ENCODE measurements at places on chromosomes 11 and 22.

GRCh38 chr22:39785232-39785631 lies 108.3 kb downstream of the ENTHD1 start:
- no peak overlapping the region for H3K27ac ChIP-seq
- H3K36me3 ChIP-seq = no peaks in the 10 kb centered on the region
- no peak overlapping the region for H3K4me3 ChIP-seq
- DNase-seq = no peak
- no peaks in the 10 kb centered on the region for H3K27me3 ChIP-seq
- H3K4me1 ChIP-seq = no peaks in the 10 kb centered on the region

DNA sequence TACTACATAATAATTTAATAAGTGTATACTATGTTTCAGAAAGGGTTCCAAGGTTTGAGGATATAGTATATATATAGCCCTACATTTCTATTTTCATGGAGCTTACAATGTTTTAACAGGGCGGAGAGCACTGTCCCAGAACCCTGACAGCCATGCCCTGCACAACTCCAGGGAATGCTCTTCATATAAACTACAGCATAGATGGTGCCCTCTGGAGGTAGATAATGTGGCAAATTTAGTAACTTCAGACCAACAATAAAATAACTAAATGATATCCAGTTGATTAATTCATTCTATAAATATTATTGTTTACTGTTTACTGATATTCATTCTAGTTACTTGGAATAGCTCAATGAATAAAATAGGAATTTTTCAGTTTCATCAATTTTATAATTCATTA lies 693.7 kb upstream of the CCDC179 start:
- no peaks in the 10 kb centered on the region for H3K36me3 ChIP-seq
- H3K4me1 ChIP-seq = no peaks in the 10 kb centered on the region
- H3K4me3 ChIP-seq = no peak overlapping the region
- H3K27me3 ChIP-seq = no peaks in the 10 kb centered on the region

DNA sequence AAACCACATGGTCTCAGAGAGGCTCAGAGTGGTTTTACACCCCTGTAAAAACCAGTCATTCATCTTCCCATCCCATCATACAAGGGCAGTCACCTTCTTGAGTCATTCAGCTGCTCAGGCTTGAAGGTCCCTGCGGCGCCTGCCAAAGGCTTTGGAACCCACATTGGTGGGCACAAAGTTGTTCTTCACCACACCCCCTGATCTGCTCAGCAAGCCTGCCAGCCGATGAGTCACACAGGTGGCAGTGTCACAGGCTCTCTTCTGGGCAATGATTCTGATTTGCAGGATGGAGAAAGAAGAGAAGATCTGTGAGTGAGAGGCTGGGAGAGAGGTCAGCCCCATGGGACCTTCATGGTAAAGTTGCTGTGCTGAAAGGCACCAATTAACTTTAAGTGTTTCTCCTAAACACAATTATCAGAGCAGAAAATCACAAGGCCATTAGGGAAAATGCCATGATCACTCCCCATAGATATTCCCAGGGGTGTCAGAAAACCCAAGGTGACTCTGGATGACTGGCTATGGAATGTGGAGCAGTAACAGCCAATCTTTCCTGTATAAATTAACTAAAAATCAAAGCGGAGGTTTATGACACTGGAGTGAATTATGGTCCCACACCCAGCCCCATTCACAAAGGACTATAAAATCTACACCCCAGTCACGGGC lies 4.4 kb downstream of the CALCA start:
- no peaks in the 10 kb centered on the region for H3K36me3 ChIP-seq
- H3K4me1 ChIP-seq = peaks cover 9% of the 10 kb centered on the region
- no peak overlapping the region for H3K4me3 ChIP-seq
- no peak overlapping the region for H3K27ac ChIP-seq

DNA sequence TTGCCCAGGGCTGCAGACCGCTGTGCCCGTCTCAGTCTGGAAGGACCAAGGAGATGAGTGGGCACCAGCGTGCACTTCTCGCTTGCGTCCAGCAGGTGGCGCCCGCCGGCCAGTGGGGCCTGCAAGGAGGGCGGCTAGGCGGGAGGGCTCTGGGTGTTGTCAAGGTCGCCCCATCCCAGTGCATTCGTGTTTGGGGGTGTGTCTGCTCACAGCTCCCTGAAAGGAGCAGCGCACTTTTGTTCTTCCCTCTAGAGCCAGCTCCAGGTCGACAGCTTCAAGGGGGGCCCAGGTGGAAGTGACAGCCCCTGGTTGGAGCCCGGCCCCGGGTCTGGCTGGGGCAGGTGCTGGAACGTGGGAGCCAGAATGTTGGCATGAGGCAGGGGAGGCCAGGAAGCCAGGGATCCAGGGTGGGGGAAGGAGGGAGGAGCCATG lies 23.4 kb upstream of the MPPED1 start:
- no peaks in the 10 kb centered on the region for H3K4me1 ChIP-seq
- H3K4me3 ChIP-seq = no peak overlapping the region
- no peaks in the 10 kb centered on the region for H3K36me3 ChIP-seq
- DNase-seq = peak; percentile 81
- peaks cover 18% of the 10 kb centered on the region for H3K27me3 ChIP-seq
- no peak overlapping the region for H3K27ac ChIP-seq

DNA sequence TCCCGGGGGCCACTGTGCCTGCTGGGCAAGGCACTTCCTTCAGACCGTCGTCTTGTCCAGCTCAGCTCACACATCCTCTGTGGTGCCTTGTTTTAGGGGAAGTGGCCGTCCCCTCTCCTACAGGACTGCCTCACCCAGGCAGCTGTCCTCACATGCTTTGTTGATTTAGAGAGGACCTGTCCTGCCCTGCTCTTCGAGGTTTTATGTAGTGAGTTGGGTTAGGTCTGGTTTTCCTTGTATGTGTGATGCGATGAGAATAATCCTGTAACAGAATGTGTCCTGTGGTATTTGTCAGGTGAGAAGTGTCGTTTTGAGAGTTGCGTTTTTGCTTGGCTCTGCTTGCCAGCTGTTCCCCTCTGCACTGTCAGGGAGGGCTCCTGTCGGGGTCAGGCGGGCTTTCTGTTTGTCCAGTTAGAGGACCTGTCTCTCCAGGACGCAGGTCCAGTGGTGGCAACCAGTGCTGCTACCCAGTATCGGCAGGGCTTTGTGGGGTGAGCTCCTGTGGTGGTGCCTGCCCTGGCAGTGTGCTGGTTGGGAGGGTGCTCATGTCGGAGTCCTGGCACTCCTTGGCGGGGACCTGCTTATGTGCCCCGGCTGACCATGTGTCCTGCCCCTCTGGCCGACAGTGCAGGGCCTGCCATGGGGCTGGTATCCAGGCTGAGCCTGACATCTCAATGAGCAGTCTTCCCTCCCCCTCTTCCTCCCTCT lies 41.3 kb downstream of the MUC6 start:
- H3K4me1 ChIP-seq = peaks cover 21% of the 10 kb centered on the region
- peaks cover 11% of the 10 kb centered on the region for H3K36me3 ChIP-seq
- DNase-seq = no peak

DNA sequence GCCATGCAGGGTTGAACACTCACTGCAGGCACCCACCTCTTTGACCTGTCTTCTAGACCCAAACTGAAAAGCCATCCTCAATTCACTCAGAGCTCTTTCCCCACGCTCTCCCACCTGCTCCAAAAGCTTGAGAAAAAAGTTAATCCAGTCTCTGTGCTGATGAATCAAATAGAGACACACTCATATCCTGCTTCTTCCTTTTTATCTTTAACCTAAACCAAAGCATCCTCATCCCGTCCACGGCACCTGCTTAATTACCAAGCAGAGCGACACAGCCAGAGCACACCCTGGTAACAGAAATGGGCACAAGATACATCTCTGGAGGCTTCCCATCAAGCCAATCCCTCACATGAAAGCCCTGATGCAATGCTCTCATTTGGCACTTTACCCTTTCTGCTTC lies 102.6 kb downstream of the PLEKHA7 start:
- DNase-seq = no peak
- H3K27me3 ChIP-seq = no peaks in the 10 kb centered on the region
- peak overlapping the region; percentile 33 for H3K4me3 ChIP-seq
- no peaks in the 10 kb centered on the region for H3K36me3 ChIP-seq
- H3K4me1 ChIP-seq = peaks cover 14% of the 10 kb centered on the region

DNA sequence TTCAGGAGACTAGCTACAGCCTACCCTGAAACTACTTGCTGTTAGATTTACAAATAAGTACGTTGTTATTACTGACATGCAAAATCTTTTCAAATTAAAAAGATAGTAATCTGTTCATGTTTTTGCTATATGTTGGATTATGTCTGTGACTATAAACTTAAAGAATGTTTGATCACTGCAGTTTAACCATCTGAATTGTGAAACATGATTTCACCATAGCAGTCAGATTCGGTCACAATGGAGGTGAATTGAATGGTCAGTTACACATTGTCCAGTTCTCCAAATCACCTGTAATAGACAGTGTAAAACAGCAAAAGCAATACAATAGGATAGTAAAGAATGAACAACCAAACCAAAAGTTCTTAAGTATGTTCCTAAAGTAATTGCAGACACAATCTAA lies 43.3 kb downstream of the CCDC83 start:
- no peak overlapping the region for H3K27ac ChIP-seq
- H3K36me3 ChIP-seq = no peaks in the 10 kb centered on the region
- peaks cover under 1% of the 10 kb centered on the region for H3K27me3 ChIP-seq
- H3K4me1 ChIP-seq = no peaks in the 10 kb centered on the region

GRCh38 chr11:32870676-32871075 lies 21.9 kb upstream of the QSER1 start:
- DNase-seq = peak; percentile 16
- no peaks in the 10 kb centered on the region for H3K36me3 ChIP-seq
- H3K4me3 ChIP-seq = no peak overlapping the region
- peaks cover 20% of the 10 kb centered on the region for H3K27me3 ChIP-seq

GRCh38 chr11:122138744-122139594 lies 23.0 kb upstream of the BLID start:
- peaks cover 10% of the 10 kb centered on the region for H3K27me3 ChIP-seq
- DNase-seq = no peak
- no peaks in the 10 kb centered on the region for H3K36me3 ChIP-seq
- H3K4me3 ChIP-seq = no peak overlapping the region
- no peaks in the 10 kb centered on the region for H3K4me1 ChIP-seq

DNA sequence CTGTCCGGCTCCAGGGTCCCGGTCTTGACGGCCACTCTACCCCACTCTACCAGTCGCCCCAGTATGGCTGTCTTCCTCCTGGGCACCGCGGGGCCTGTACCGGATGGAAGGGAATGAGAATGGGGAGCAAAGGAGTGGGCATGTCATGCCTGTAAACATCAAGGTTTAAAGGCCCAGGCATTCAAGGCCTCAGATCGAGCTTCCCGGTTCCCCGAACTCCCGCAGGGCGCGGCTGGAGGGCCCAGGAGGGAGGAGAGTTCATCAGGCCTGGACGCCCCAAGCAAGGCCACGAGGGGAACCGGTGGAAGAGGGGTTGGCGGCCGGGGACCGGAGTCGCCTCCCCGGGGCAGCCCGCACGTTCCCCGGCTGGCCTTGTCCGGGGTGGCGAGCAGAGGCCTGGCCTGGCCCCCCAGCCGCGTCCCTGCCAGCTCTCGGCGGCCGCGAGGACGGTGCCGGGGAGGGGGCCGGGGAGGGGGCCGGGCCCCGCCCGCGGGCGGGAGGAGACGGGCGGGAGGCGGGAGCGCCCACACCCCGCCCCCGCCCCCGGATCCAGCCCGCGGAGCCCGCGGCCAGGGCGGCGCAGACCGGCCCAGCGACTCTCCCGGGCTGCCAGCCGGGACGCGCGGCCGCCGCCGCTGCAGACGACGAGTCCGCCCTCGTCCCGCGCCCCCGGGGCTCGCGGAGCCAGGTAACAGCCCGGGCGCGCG lies at the start of gene CDC42EP1:
Gene CDC42EP1 (plus strand): TSS at position 580 of the 707 bp plus-strand sequence. CDS start 5,870 bp downstream, outside the sequence.
- H3K36me3 ChIP-seq = no peaks in the 10 kb centered on the region
- H3K27me3 ChIP-seq = peaks cover 54% of the 10 kb centered on the region
- H3K4me1 ChIP-seq = peaks cover 24% of the 10 kb centered on the region
- H3K27ac ChIP-seq = no peak within 1 kb of the TSS
- no peak for DNase-seq
- H3K4me3 ChIP-seq = peak within 1 kb of the TSS; percentile 79

GRCh38 chr11:3345736-3346135 lies 33.2 kb downstream of the ZNF195 start:
- DNase-seq = no peak
- no peak overlapping the region for H3K27ac ChIP-seq
- no peak overlapping the region for H3K4me3 ChIP-seq
- peaks cover 20% of the 10 kb centered on the region for H3K27me3 ChIP-seq
- H3K4me1 ChIP-seq = no peaks in the 10 kb centered on the region

DNA sequence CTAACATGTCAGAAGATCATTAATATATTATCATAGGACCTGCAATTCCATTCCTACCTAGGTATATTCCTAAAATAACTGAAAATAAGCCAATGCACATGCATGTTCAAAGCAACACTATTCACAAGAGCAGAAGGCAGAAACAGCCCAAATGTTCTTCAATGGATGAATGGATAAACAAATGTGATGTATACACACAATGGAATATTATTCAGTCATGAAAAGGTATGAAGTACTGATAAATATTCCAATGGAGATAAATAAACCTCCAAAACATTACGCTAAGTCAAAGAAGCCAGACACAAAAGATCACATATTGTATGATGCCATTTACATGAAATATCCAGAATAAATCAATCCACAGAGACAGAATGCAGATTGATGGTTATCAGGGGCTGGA lies 16.8 kb downstream of the AMBRA1 start:
- no peak for DNase-seq
- no peak overlapping the region for H3K4me3 ChIP-seq
- peaks cover 2% of the 10 kb centered on the region for H3K36me3 ChIP-seq
- no peak overlapping the region for H3K27ac ChIP-seq
- peaks cover 24% of the 10 kb centered on the region for H3K4me1 ChIP-seq

GRCh38 chr22:44449061-44449682 lies 48.9 kb downstream of the RTL6 start:
- peaks cover 4% of the 10 kb centered on the region for H3K36me3 ChIP-seq
- H3K4me1 ChIP-seq = peaks cover 14% of the 10 kb centered on the region
- no peaks in the 10 kb centered on the region for H3K27me3 ChIP-seq

GRCh38 chr11:61007956-61008896 lies 36.7 kb downstream of the CD6 start:
- H3K4me3 ChIP-seq = peak overlapping the region; percentile 71
- H3K27me3 ChIP-seq = no peaks in the 10 kb centered on the region
- DNase-seq = no peak
- H3K27ac ChIP-seq = peak overlapping the region; percentile 65
- H3K4me1 ChIP-seq = peaks cover 91% of the 10 kb centered on the region
- H3K36me3 ChIP-seq = peaks cover 34% of the 10 kb centered on the region

All from activated T-cell treated with anti-CD3 and anti-CD28 coated beads, Interleukin-2, amount 50 U/mL, for 72 hours (primary cell).